ENCODE measurements at places on chromosomes 2 and 18. TPM values are rescaled to one million over a fixed set of nuclear protein-coding genes. Genes with fewer than 3 reads are reported as not detected.

Gene ABCG8
- not detected for total RNA-seq

DNA sequence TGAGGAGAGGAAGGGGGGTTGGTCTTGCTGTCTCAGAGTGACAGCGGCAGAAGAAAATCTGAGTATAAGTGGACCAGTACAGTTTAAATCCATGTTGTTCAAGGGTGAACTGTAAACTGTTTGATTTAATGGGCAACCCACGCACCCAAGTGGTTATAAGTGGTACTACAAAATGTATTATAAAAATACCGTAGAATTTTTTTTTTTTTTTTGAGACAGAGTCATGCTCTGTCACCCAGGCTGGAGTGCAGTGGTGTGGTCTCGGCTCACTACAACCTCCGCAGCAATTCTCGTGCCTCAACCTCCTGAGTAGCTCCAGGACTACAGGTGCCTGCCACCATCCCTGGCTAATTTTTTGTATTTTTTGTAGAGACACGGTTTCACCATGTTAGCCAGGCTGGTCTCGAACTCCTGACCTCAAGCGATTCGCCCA, 2.1 kb upstream of the CHCHD5 start:
- peak overlapping the region; percentile 16 for H3K27ac ChIP-seq
- peak; percentile 11 for DNase-seq
- H3K4me1 ChIP-seq, result peaks cover 38% of the 10 kb centered on the region
- H3K36me3 ChIP-seq, result peaks cover 18% of the 10 kb centered on the region

GRCh38 chr18:31232775-31233424, 70.2 kb upstream of the DSC1 start:
- H3K27me3 ChIP-seq, result no peaks in the 10 kb centered on the region
- no peak overlapping the region for H3K4me3 ChIP-seq

GRCh38 chr2:37469126-37469525, 124.7 kb downstream of the QPCT start:
- H3K4me3 ChIP-seq, result no peak overlapping the region
- peaks cover 12% of the 10 kb centered on the region for H3K27me3 ChIP-seq
- no peaks in the 10 kb centered on the region for H3K36me3 ChIP-seq
- no peak for DNase-seq
- no peaks in the 10 kb centered on the region for H3K4me1 ChIP-seq

GRCh38 chr2:239120664-239121063, 272.8 kb downstream of the TWIST2 start:
- peaks cover 3% of the 10 kb centered on the region for H3K27me3 ChIP-seq
- no peak overlapping the region for H3K4me3 ChIP-seq
- peaks cover 22% of the 10 kb centered on the region for H3K36me3 ChIP-seq
- no peak for DNase-seq
- H3K4me1 ChIP-seq, result peaks cover 9% of the 10 kb centered on the region
- no peak overlapping the region for H3K27ac ChIP-seq

GRCh38 chr2:207939342-207940108, 85.8 kb downstream of the PLEKHM3 start:
- peaks cover 2% of the 10 kb centered on the region for H3K27me3 ChIP-seq
- no peaks in the 10 kb centered on the region for H3K4me1 ChIP-seq
- H3K27ac ChIP-seq, result no peak overlapping the region
- no peak for DNase-seq

DNA sequence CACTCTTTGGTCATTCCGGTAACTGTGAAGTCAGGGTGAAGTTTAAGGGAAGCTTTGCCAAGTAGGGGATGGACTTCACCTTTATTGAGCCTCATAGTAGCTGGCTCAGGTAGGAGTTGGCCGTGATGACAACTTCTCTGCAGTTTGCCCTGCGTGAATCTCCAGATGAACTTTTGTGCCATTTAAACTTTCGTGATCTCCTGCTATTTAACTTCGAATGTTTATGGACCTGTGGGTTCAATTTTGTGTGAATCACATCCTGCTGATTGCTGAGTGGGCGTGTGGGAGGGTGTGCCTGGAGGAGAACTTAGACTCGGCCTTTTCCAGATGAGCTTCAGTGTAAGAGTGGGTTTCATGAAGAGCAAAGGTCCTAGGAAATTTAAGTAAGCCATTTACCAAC, 4.2 kb downstream of the UGT1A1 start:
- H3K4me1 ChIP-seq, result no peaks in the 10 kb centered on the region
- no peak for DNase-seq
- H3K4me3 ChIP-seq, result no peak overlapping the region
- no peak overlapping the region for H3K27ac ChIP-seq
- H3K36me3 ChIP-seq, result no peaks in the 10 kb centered on the region
- no peaks in the 10 kb centered on the region for H3K27me3 ChIP-seq

DNA sequence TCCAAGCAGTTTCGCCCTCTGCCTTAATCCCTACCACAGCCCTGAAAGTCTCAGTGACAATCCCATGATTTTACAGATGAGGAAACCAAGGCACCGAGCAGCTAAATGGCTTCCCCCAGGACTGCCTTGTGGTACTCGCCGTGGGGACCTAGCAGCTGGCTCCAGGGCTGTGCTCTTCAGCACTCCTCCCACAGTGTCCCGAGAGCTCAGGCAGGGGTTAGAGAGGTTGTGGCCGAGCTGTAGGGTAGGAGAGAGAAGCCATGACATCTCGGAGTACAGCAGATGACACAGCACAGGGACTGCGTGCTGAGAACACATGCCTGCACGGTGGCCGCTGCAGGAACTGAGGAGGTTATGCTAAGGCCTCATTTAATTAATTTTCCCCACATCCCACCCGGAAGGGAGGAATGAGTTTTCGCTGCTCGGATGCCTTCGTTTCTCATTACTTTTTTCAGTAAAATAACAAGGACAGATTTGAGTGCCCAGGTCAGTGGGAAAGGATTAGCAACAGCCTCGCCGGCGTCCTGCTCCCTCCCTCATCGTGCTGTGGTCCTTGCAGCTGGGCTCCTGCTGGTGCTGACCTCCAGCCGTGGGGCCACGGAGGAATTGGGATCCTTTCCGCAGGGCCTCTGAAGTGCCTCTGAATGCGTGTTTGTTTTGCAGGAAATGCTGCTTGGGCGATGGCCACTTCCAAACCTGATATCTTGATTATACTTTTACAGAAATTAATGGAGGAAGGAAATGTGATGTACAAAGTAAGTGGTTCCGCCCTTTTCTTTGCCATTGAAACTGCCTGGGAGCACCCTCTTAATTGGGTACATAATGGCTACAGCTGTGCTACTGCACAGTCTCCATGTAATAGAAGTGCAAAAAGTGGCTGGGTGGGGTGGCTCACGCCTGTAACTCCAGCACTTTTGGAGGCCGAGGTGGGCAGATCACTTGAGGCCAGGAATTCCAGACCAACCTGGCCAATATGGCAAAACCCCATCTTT, 61.2 kb downstream of the WDSUB1 start:
- H3K27ac ChIP-seq, result no peak overlapping the region
- no peaks in the 10 kb centered on the region for H3K36me3 ChIP-seq
- no peaks in the 10 kb centered on the region for H3K27me3 ChIP-seq
- no peak overlapping the region for H3K4me3 ChIP-seq

Measured in activated T-helper 1 cell treated with anti-CD3 and anti-CD28 coated beads, Interleukin-12 subunit alpha, Interleukin-12 subunit beta, Interleukin-2, Interleukin-4 antibody, amounts not matched to agents 30 ng/mL and 10 ng/mL and 1 ng/mL, durations not matched to agents 14 hours and 24 hours and 36 hours (primary cell).